ENCODE measurements at places on chromosomes 2 and 18.

DNA sequence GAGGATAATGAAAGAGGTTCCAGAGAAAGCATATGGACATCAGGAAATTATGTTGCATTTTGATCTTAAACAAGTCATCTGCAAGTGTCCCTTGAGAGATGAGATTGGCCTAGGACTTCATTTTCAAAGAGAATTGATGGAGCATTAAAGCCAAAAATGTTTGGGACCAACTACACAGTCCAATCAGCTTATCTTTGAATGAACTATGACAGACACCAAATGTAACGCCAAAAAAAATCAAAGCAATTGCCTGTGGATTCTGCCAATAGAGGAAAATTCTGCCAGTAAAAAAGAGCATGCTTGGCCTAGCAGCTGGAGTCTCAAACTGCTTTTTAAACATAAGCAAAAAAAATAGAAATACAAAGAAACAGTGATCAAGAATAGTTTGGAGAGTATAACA, 594.5 kb upstream of the CHAC2 start:
- DNase-seq: no peak

GRCh38 chr2:216974321-216975302, 114.7 kb upstream of the TNP1 start:
- no peak for DNase-seq

DNA sequence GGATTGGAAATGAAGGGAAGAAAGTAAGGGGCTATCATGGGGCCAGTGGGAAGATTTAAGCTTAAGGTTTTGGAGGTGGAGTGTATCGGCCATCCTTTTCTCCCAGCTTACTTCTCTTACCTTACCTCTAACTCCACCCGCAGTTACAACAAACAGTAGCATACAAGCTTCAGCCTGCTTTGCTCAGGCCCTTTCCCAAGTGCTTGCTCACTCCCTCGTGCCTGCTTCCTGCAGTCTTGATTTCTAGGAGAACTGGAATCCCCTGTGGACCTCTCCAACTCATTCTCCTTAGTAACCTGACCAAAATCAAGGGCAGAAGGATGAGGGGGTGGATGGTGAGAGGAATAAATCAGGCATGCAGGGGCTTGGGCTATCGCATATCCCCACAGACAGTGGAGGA, 5.8 kb upstream of the LYG2 start:
- no peak for DNase-seq

GRCh38 chr2:238693337-238694093, 154.4 kb upstream of the TWIST2 start:
- DNase-seq: no peak

DNA sequence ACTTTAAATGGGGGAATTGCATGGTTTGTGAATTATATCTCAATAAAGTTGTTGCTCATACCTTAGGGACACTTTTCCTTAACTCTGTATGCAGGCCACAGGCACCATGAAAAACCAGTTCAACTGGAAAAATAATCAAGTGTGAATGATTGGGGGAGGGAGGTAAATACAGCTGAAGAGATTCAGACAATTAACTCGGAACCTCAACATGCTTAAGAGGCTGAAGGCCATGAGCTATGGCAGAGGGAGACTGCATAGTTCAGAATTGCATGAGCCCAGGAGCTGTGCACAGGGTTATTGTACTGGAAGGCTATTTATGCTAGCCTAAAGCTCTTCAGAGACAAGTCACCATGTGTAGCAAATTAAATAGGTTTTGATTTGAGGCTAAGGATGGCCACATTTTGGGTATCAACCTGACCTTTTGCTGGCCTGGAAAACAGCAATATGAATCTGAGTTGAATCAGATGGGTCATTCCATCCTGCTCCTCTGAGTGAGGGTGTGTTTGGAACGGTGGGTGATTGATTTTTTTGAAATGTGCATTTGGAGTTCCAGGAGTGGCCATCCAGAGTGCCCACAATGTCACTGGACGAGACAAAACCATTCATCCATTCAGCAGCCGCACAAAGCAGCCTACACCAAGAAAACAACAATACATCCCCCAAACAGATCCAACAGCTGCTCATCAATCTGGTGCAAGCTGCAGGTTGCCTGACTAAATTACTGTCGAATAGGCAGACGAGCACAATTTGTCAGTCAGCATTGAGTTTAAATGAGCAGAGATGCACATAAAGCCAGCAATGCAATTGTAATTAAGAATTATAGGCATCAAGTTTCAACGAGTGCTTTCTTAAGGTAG, 42.5 kb downstream of the HRH4 start:
- DNase-seq: peak; percentile 27

GRCh38 chr2:185291035-185291647, 447.5 kb upstream of the FSIP2 start:
- DNase-seq: peak; percentile 40

DNA sequence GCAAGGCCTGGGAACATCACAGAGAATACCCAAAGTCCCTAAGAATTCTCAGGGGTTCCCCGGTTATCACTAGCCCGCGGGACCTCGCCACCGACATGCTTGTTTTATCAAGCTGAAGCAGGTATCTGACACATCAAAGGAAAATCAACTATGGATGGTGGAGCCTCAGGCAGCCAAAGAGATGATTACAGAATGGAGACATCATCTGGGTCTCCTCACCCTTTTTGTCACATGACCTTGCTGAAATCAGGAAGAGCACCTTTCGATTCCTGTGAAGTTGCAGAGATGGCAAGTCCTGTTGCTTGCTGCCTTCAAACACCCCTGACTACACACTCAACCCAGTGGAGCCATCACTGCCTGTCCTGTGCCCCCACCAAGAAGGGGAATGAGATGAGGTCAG, 19.2 kb upstream of the CAB39 start:
- no peak for DNase-seq

DNA sequence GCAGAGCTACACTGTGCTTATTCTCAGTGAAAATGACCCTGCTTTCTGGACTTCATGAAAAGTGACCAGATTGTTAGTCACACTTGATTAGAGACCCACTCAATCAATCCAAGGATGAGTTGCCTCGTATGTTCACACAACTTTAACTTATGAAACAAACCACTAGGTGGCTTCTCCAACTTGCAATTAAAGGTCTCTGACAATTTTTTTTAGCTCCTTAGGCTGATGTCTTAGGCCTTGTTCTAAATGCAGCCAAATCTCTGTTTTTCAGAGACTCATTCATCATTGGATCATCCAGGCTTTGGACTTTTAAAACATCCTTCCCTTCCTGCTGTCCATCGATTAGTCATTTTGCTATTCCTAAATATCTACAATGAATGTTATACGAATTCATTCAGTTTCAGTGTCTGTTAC, 63.4 kb downstream of the MREG start:
- DNase-seq: no peak

- no peak for DNase-seq
Measured at GRCh38 chr18:57793302-57793986, 9.7 kb downstream of the ATP8B1 start.

GRCh38 chr2:230899287-230899686, 25.8 kb downstream of the GPR55 start:
- DNase-seq: no peak

GRCh38 chr18:68498185-68498584, 216.7 kb downstream of the TMX3 start:
- DNase-seq: no peak

DNA sequence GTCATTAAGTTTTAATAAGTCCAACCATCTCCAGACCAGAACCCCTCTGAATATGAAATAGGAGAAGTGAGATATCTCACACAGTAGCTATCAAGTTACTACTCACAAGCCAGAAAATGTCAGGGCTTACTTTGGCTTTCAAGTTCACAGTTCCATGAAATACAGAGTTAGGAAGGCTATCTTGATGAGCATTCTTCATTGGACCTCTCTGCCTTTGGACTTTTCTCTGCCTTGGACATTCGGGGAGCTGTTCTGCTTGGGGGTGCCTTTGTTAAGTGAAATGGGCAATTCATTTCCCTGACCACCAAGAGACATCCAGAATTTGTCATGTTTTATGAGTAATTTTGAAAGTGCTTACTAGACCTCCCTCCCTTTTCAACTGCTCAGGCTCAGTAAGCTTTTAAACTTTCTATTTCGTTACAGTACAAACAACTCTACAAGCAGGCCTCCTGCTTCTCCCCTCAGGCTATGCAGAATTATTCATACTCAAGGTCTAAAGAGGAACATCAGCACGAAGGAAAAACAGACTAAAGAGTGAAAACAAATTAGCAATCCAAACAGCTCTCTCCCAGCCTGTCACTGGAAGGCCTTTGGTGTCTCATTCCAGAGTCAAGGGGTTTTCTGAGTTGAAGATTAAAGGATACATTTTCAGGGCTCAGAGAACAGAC, 95.3 kb downstream of the MREG start:
- DNase-seq: no peak

- DNase-seq: no peak
Measured at GRCh38 chr2:42976351-42976750, 184.0 kb upstream of the HAAO start.
